ENCODE measurements at places on chromosomes 3 and 15.

DNA sequence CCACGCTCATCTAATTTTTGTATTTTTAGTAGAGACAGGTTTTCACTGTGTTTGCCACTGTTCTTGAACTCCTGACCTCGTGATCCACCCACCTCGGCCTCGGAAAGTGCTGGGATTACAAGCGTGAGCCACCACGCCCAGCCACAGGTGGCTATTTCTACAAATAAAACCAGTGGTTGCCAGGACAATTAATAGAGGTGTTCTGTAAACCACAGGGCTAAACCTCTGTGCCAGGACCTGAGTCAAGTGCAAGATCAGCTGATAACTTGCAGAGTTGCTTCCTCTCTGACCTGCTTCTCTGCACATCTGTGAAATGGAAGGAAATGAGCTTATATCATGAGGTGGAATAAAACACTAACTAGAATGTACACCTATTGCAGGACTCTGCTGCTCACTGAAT lies 72.8 kb downstream of the CD200R1L start:
- DNase-seq, result no peak

DNA sequence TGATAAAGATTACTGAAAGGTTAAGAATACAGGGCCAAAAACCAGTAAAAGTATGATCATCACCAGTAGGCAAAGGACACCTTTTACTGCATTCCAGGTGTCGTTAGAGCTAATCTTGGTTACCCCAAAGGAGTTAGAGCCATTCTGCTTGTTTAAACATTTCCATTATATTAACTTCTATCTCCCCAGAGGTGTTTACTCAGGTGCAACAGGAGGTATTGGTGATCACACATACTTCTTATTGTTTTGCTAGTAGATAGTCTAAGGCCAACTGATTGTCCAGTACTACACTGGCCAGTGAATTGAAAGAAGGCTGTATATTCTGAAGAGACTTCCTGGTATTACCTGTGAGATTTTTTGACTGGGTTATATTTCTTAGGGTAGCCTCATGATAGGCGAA lies 22.8 kb downstream of the MKRN3 start:
- no peak for DNase-seq

- no peak for DNase-seq
Measured at GRCh38 chr3:195013411-195014361, 257.3 kb downstream of the XXYLT1 start.

GRCh38 chr15:52171807-52172206 lies 19.4 kb downstream of the GNB5 start:
- no peak for DNase-seq

DNA sequence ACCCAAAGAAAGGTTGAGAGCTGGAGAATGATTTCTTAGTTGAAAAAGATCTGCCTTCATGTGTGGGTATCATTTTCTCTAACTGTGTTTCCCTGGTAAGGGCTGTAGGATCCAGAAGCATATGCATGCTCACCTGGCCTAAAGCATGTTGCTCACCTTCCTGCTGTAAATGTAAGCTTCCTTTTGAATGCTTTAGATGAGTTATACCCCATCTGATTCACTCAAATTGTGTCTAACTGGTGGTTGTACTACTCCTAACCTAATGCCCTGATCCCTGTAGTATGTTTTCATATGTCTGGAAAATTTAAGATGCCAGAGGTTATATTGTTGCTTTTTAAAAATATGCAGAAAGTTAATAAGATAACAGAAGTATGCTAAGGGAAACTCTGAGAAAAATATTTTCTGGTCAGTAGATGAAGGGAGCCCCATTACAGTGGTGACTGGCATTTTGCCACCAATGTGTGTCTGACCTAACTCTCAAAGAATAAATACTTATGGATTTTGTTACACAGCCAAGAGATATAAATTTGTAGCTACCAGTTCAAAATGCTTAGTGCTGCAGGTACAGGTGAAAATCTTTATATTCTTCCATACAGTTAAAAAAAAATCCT lies 7.7 kb downstream of the FILIP1L start:
- DNase-seq, result no peak

DNA sequence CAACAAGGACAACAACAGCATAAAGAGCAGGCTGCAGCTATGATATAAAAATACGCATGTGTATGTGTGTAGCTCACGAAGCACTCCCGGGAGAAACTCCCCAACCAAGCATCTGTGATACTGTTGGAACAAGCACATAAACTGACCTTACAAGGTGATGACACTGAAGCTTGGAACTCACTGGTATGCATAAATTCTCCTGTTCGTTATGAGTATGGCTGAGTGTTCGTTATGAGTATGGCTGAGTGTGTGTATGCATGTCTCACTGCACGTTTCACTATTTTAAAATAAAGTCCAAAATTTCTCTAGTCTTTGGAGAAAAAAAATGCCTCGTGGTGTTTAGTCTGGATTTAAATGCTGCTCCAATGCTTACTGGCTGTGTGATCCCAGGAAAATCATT lies 256.8 kb downstream of the RORA start:
- DNase-seq, result no peak

DNA sequence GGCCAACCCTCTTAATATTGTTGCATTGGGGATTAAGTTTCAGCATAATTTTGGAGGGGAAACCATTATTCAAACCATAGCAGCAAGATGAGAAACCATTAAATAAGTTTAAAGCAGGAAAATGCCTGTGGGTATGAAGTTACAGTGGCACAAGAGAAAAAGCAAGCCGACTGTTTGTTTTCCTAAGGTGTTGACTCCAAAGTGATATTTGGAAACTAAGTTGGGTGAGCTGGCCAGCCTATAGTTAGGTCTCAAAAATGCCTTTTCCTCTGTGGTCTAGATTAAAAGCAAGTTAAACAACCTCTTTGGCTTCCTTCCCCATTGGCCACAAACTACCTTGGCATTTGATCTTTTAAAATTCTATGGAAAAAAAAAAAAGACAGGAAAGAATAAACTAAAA lies 419.8 kb upstream of the AZI2 start:
- DNase-seq, result no peak

All from OCI-M1 (cell line).